HL-60 (cell line): ENCODE measurements at places on chromosomes 4 and X.

- DNase-seq, result no peak
These were observed 4.2 kb downstream of the SLC30A9 start for GRCh38 chr4:41994461-41994985.

DNA sequence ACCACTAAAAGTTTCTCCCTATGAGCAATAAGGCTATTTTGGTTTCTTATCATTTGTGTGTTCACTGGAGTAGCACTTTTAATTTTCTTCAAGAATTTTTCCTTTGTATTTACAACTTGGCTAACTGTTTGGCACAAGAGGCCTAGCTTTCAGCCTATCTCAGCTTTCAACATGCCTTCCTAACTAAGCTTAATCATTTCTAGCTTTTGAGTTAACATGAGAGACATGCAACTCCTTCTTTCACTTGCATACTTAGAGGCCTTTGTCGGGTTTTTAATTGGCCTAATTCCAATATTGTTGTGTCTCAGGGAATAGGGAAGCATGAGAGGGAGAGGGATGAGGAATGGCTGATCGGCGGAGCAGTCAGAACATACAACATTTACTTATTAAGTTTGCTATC is 349.8 kb downstream of the OPHN1 start:
- DNase-seq, result no peak

- DNase-seq, result no peak
These were observed 29.2 kb upstream of the NPY2R start for GRCh38 chr4:155179216-155179615.

GRCh38 chrX:50067435-50068284 is 133.1 kb downstream of the AKAP4 start:
- DNase-seq, result no peak

DNA sequence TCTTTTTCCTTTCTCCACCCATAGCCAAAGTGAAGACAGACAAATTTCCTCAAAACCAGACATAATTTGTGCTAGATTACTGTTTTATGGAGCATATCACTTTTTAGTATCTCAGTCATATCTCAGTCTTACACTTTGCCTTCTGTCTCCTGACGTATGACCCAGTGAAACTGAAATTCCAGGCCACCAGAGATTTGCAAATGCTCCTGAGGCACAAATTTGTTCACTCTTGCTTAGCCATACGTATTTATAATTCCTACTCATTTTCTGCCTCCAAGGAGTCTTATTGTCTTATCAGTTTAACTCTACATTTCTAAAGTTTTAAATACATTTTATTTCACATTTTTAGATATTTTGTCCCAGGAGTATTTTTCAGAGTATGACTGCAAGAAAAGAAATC is 10.0 kb downstream of the TMEM156 start:
- DNase-seq, result no peak

DNA sequence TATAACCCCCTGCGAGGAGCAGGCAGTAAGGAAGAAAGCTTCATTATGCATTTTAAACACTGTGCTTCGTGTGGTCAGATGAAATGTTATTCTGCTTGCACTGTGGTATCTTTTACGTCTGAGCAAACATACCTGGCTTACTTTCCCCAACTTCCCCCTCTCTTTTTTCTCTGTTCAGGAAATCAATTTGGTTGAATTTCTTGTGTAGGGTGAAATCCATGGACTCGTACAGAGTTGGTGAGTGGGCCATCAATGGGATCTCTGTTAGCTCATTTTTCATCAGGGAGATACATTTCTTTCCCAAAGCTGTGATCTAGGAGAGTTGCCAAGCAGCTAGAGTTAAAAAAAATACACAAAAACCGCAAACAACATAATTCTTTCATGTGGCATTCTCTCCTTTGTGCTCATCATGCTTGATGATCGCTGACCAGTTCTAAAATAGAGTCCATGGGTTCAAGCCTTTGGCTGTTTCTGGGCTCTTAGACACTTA is 98.5 kb downstream of the FRAS1 start:
- no peak for DNase-seq
